CD8-positive, alpha-beta memory T cell (primary cell): ENCODE measurements at places on chromosomes 13 and 19. TPM values are rescaled to one million over a fixed set of nuclear protein-coding genes. Genes with fewer than 3 reads are reported as not detected.

DNA sequence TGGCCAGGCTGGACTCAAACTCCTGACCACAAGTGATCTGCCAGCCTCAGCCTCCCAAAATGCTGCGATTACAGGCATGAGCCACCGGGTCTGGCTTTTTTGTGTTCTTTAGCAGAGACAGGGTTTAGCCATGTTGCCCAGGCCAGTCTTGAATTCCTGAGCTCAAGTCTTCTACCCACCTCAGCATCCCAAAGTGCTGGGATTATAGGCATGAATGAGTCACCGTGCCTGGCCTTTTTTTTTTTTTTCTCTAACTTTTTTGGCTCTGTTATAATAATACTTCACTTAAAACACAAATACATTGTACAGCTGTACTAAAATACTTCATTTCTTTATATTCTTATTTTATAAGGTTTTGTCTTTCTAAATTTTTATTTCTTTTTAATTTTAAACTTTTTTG lies 599.5 kb upstream of the PCDH9 start:
- DNase-seq = no peak

GRCh38 chr19:21109116-21109515 lies 27.1 kb downstream of the ZNF714 start:
- DNase-seq = no peak

GRCh38 chr19:45645068-45645630 lies 6.0 kb upstream of the EML2 start:
- no peak for DNase-seq

- no peak for DNase-seq
Measured at GRCh38 chr13:106990594-106990993, 422.7 kb upstream of the ARGLU1 start.

DNA sequence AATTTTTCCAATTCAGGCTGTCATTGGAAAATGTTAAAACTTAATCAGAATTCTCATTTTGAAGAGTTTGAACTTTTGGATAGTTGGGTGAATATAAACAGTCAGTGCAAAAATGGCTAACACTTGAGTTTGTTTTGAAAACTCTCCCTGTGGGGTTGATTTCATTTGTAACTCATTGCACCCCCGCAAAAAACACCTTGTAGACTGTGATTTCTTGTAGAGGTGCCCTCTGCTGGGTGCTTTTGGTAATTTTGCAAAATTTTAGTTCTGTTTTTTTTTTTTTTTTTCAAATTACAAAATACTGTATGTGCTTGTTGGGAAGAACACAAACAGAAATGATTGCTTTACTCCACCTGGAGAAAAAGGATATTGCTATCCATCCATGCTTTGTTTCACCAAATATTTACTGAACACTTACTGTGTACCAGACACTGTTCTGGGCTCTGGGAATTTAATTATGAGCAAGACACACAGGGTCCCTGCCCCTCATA lies 28.2 kb upstream of the GPI start:
- peak; percentile 11 for DNase-seq

CEACAM20 gene
- total RNA-seq = not detected

EXOSC5 gene
- 48.5 TPM for total RNA-seq

AP2A1 gene
- total RNA-seq = 87.7 TPM
